ENCODE measurements at places on chromosomes 7 and 10.

DNA sequence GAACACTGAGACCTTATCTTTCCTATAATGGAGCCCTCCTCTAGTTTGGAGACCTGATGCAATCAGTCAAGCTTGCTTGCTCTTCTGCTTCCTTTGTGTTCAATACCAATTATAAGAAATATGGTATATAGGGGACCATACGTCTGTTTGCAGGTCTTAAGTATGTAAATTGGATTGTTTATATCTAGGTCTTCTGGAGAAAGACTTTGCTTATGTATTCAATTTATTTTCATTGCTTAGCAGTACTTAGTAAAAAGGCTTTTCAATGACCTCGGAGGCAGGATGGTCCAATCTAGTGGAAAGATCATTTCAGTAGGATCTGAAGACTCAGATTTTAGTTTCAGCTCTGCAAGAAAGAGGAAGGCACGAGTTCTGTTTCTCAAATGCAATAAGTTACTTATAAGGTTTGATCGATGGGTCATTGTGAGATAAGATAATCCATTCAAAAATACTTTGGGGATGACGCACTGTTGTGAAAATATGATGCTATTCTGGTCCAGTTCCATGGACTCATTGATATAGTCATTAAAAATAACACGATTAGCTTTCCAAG lies 571.6 kb downstream of the SH2D4B start:
- DNase-seq: no peak

GRCh38 chr10:65312876-65313275 lies 1613.0 kb upstream of the LRRTM3 start:
- no peak for DNase-seq

- DNase-seq: no peak
Observed at GRCh38 chr10:43402880-43403452, 6.0 kb downstream of the HNRNPF start.

- no peak for DNase-seq
Observed at GRCh38 chr10:126804396-126804795, 100.8 kb upstream of the DOCK1 start.

- no peak for DNase-seq
Observed at GRCh38 chr10:131201741-131202515, 109.6 kb downstream of the TCERG1L start.

DNA sequence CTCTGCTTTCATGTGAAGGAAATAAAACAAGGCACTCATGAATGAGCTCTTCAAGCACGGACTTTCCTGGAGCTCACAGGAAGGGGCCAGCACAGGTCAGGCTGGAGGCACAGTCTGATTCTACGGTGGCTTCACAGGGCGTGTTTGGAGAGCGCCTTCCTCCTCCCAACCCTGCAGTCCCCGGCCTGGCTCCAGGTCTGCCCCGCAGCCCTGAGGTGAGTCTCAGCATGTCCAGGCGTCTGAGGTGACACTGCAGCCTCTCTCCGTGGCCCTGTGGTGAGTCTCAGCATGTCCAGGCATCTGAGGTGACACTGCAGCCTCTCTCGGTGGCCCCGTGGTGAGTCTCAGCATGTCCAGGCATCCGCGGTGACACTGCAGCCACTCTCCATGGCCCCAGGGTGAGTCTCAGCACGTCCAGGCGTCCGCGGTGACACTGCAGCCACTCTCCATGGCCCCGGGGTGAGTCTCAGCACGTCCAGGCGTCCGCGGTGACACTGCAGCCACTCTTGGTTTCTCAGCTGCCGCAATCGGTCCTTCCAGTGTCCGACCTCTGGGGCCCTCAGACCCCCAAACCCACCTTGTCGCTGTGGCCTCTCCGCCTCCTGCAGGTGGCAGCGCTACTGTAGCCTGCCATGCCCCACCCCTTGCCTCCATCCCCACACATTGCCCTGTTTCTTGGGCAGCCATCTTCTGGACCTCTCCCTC lies 381.7 kb downstream of the DNAJB6 start:
- DNase-seq: no peak

GRCh38 chr10:110269374-110270318 lies 35.1 kb downstream of the SMNDC1 start:
- DNase-seq: peak; percentile 29

DNA sequence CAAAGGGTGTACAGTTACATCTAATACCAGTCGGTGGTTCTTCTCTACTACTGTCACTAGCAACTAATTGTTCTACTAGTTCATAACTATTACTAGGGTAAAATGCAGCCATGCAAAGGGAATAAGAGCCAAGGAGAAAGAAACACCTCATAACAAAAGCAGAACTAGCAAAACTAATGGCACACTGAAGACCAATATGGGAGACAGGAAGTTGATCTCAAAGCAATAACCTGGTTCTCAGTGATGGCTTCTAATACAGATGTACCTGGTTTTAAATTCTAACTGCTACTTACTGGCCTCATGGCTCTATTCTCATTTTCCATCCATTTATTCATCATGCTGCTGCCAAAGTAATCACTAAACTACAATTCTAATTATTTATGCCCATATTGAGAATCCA lies 170.3 kb downstream of the SEMA3E start:
- no peak for DNase-seq

GRCh38 chr10:27736396-27736795 lies 9.2 kb downstream of the MKX start:
- DNase-seq: no peak

GRCh38 chr7:74587435-74588126 lies 69.9 kb upstream of the GTF2I start:
- DNase-seq: no peak

GRCh38 chr10:13659887-13660550 lies 73.3 kb downstream of the PRPF18 start:
- peak; percentile 51 for DNase-seq

- no peak for DNase-seq
Observed at GRCh38 chr10:86830043-86830591, 73.7 kb downstream of the BMPR1A start.

DNA sequence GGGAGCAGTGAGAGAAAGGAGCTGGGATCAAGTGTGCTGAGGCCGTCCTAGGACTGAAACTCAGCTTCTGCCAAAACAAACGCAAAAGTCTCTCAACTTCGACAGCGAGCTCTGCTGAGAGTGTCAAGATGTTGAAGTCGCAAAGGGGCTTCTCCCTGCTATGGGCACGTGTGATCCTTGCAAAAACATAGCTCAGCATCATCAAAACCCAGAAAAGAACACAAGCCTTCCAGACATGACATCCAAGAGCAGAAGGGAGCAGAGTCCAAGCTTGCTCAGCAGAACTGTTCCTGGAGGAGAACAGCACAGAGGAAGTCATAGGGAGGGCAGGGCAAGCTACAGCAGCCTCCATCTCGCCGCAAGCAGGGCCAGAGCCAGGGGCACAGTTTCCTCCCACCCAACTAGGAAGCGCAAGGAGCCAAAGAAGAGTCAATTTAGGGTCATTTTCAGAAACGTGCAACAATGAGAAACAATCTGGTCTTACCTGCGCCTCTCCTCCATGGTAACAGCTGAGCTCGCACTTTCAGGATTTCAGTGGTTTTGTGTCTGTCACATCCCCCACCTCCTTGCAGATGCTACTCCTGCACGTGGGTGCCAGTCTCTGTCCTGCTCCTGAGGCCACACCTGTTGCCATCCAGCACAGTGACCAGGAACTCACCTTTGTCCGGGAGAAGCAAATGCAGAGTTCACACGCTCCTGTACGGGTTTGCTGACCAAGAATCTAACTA lies 113.9 kb downstream of the DIP2C start:
- no peak for DNase-seq

DNA sequence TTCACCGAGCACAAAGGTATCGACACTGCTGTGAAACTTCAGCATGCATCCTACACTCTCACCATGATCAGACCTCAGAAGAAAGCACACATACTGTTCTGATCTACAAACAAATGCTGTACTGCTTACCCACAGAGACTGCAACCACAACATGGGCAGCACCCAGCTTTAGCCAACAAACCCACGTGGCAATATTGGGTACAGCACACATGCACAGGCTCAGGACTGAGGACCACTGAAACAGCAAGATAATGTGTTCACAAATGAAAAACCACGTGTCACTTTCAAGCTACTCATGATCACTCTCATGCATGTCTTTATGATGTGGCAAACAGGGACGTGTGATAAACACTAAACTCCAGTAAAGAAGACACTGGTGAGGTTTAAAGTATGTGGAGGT lies 119.3 kb upstream of the PTN start:
- peak; percentile 26 for DNase-seq

GRCh38 chr10:98309366-98310355 lies 41.7 kb upstream of the LOXL4 start:
- DNase-seq: peak; percentile 19

DNA sequence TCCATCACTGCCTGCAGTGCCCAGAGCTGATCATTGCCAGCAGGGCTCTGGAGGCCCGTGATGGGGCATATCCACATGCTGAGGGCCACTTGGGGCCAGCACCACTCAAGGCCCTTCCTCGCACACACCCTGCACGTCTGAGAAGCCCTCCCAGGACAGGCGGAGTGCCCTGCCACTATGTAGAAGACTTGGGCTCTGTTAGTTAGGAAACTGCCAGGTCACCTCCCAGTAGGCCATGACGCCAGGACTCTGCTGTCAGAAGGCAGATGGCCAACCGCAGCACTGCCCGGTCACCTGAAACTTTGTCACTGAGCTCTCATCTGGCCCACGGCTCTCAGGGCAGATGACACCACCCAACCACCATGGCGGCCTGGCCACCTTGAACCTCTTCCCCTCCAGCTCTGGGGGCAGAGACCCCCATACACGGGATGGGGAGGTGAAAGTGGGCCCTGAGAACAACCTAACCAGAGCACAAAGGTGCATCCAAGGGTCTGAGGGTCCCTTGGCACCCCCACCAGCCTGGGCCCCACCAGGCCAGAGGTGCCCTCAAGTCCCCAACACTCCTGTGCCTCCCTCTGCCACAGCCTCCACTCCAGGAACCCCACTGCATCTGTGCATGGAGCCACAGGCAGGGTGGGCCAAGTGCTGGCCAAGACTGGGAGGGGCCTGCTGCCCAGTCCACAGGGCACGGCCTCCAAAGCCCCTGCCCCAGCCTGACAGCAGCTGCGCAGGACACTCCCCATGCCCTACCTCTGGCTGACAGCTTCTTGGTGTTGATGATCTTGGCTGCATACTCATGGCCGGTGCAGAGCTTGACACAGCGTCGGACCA lies 41.8 kb downstream of the CAMK2B start:
- DNase-seq: no peak

GRCh38 chr7:158957921-158958491 lies 101.6 kb downstream of the DYNC2I1 start:
- DNase-seq: peak; percentile 37

- DNase-seq: no peak
Observed at GRCh38 chr10:77987671-77988255, 41.6 kb downstream of the POLR3A start.

DNA sequence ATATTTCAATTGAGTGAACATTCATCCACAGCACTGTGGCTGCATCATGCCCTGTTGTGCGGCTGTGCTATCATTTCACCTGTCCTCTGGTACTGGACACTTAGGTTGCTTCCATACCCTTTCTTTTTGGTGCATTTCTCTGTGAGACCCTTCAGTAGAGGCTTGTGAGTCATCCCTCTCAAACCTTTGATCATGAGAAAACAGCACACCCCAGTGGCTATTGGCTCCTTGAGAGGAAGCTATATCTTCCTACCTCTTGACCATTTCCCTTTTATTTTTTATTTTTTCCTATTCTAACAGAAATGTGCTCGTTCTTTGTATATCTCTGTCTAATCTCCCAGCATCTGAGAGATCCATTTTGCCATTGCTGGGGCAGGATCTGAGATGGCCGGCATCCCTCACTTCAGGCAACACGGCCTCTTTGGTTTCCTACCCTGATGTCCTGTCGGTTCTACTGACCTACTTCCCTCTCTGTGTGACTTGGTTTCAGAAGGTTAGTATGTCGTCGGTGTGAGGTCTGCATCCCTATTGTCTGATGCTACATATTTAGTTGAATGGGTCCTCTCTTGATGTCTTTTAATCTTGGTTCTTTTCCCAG lies 23.8 kb upstream of the PIK3AP1 start:
- DNase-seq: no peak

GRCh38 chr10:67664942-67665341 lies 31.1 kb downstream of the CTNNA3 start:
- DNase-seq: no peak

- DNase-seq: no peak
Observed at GRCh38 chr7:39383136-39383535, 183.1 kb upstream of the YAE1 start.

- DNase-seq: peak; percentile 60
Observed at GRCh38 chr10:114879541-114880158, 58.1 kb downstream of the FHIP2A start.

DNA sequence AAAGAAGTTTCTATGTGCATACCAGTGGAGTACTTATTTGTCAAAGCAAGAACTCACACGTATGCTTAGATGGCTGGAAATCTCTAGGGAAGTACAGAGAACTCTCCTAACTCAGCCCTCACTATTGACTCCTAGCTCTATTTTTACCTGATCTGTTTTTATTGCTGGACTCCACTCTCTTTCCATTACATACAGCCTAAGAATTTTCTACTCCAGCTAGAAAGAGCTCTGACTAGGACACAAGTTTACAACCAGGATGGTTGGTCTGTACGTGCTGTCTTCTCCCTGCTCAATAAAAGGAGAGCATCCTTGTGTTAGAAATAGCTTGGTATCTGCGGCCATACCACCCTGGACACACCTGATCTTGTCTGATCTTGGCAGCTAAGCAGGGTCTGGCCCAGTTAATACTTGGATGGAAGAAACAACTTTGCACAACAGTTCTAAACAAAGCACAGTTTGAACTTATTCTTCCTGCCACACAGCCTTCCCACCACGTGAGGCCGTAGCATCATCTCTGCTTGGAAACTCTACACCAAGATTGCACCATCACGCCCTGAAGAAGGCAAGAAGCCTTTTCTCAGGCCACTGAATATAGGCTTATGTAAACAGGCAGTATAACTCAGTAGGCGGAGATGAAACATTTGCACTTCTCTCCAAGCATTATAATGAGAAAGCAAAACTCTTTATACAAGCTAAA lies 50.7 kb downstream of the KCNMA1 start:
- DNase-seq: no peak

DNA sequence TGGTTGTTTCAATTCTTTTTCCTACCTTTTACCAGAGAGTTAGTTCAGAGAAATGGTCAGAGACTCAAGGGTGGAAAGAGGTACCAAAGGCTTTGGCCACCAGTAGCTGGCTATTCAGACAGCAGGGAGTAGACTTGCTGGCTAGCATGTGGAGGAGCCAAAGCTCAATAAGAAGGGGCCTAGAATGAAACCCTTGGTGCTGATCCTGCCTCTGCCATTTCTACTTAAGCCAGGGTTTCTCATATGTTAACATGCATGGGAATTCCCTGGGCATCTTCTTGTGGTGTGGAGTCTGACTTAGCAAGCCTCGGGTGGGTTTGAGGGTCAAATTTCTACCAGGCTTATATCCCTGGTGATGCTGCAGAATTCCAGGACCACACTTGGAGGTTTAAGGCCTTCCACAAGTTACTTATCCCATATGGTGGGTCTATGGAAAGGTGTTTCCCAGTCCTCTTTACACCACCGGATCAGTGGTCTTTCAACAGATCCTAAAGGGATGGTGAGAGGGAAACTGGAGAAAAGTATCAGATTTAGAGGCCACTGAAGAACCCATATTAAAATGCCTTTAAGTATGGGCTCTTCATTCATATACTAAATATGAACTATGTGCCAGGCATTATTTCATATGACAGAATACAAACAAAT lies 3.2 kb downstream of the IL6 start:
- DNase-seq: no peak
